ENCODE measurements at places on chromosomes 1 and 21.

DNA sequence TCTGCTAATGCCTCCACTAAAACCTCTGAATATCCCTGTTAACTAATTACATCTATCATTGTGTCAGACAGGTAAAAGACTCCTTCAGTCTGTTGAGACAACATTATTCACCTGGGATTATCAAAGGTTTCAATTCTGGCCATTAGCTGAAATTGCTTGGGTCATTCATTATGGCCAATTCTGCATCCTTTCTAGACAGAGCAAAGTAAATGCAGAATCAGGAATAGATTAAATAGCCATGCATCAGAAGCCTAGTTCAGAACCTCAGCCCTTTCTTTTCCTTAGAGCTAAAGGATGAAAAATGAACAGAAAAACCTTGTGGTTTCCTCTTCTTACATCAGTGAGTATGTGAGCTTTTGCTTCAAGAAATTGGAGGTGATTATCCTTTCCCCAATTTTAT, 665.4 kb upstream of the CAMK1G start:
- no peak for DNase-seq

GRCh38 chr1:24764848-24765247, 19.6 kb downstream of the CLIC4 start:
- no peak for DNase-seq

GRCh38 chr1:204407295-204407971, 4.2 kb downstream of the PPP1R15B start:
- DNase-seq = no peak

DNA sequence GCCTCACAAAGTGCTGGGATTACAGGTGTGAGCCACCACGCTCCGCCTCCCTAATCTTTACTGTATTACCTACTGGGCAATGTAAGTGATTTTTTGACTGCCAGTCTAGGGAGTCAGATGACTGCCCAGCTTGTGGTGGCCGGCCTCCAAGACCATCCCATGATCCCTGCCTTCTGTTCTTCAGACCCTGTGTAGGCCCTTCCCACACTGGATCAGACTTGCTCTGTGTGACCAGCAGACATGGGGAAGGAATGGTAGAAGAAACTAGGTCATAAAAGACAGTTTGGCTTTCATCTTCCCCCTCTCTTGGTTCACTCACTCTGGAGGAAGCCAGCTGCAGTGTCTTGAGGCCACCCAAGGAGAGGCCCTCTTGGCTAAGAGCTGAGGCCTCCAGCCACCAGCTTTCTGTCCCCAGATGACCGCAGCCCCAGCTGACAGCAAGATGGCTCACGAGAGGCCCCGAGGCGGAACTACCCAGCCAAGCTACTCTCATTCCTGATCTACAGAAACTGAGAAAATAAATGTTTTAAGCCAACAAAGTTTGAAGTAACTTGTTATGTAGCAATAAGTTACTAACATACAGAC, 14.5 kb upstream of the CBR3 start:
- no peak for DNase-seq

DNA sequence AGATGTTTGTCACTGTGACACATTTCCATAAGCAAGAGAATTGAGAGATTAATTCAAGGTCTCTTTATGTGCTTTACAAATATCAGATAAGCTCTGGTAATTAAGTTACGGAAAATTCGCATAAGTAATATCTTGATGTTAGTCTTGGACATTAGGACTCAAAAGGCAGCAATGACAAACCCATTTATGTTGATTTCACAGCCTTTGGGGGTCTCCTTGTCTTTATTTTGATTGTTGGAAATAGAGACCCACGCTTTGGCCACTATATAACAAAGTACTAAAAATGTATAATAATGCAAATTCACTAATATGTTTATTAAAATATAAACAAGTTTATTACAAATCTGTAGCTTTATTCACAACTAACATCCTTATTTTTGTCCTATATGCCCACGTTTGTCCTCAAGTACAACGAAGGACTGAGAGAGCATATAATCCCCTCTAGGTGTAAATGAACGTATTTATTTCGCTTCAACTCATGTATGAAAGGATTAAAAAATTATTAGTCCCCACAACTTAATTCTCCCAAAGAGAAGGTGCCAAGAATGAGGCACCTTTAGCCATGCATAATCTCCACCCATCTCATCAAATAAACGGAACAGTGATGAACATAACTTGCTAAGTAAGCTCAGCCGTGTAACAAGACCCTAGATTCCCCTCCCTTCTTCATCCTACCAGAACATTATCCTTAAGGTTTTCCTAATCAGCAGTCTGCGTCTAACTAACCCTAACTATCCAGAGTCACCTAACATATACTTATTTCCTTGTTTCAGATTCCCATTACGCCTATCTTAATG, 1.6 kb upstream of the LAMC1 start:
- DNase-seq = no peak

DNA sequence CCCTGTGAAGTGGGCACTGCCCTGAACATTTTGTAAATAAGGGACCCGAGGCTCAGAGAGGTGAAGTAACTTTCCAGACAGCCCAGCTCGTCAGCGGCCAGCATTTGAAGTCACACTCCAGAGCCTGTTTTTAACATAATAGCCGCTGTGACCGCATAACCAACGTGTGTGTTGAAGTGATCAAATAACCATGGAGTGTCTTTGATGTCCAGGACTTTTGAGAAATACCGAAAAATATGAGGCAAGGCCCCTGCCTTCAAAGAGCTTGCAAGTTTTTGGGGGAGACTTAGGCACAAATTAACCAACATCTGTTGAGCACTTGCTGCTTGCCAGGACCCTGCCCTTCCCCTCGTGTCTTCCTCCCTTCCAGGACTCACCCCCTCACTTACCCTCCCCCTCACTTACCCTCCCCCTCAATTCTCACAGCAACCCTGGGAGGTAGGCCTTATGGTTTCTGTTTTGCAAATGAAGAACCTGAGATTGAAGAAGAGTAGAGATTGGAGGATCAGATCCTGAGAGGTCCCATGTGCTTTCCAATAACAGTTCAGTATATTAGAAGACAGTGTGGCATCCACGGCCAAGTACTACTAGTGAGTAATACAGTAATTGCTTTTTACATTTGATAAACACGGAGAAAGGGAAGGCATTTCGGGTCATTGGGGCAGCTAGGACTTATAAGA, 1.3 kb upstream of the SLC16A1 start:
- peak; percentile 66 for DNase-seq

DNA sequence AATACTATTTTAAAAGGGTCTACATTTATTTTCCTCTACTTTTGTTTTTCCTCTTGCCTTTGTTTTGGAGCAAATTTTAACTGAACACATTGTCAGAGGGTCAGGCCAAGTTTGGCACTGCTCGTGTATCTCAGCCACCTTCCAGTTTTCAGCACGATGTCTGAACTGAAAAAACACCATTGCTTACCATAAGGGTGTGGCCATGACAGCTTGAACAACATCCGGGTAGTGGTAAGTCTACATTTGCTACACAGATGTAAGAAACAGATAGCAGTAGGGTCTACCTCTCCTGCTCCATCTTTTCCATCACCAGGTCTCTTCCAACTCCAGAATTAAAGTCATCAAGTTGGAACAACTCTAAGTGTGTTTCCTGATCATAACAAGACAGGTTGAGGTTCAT, 4.2 kb downstream of the HIVEP3 start:
- peak; percentile 67 for DNase-seq

GRCh38 chr1:22995774-22996173, 19.9 kb downstream of the TEX46 start:
- DNase-seq = no peak

DNA sequence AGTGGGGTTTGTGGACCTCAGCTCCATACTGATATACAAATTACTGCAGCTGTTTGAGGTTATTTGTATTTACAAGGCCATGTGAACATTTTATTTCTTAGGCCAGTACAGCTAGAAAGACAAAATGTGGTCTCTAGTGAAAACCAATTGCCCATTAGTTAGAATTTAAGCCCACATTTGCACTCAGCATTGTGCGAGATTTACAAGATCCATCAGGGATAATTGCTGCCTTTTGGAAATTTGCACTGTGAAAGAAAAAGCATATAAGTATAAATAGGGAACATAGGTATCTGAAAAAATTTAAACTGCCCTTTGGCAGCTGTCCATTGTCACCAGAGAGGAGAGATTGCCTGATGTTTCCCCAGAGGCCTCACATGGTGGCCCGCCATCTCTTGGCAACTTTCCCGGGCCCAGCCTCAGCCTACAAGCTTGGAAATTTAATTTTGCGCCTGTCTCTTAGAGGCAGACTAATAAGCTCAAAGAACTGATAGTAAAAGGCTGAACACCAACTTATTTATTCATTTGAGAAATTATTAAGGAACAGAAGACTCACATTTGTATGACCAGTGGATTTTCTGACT, 120.7 kb downstream of the MAP3K21 start:
- no peak for DNase-seq

- no peak for DNase-seq
These were observed 64.4 kb downstream of the MACF1 start for GRCh38 chr1:39268906-39269305.
